Activated T-helper 1 cell treated with anti-CD3 and anti-CD28 coated beads, Interleukin-2, amount 50 U/mL, for 16 hours (primary cell): ENCODE measurements at places on chromosomes 6 and 20.

- DNase-seq: no peak
Observed at GRCh38 chr6:135465903-135466302, 31.6 kb downstream of the AHI1 start.

- DNase-seq: no peak
Observed at GRCh38 chr6:116697480-116697879, 16.5 kb downstream of the KPNA5 start.

- no peak for DNase-seq
Observed at GRCh38 chr6:51016489-51016888, 197.8 kb downstream of the TFAP2B start.

DNA sequence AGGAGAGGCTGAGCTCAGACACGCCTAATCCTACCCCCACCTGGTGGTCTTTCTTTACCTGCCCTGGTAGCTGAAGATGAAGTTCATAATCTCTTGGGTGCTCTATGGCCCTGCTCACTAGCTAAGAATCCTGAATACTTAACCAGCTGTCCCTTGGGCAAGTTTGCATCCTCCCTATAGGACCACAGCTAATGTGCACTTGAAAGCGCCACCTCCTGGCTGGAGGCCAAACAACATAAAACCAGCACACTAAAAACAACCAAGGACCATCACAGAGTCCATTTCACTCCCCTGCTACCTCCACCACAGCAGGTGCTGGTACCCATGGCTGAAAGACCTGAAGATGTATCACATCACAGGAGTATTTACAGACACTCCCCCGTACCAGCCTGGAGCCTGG is 155.5 kb upstream of the SLC24A3 start:
- no peak for DNase-seq

DNA sequence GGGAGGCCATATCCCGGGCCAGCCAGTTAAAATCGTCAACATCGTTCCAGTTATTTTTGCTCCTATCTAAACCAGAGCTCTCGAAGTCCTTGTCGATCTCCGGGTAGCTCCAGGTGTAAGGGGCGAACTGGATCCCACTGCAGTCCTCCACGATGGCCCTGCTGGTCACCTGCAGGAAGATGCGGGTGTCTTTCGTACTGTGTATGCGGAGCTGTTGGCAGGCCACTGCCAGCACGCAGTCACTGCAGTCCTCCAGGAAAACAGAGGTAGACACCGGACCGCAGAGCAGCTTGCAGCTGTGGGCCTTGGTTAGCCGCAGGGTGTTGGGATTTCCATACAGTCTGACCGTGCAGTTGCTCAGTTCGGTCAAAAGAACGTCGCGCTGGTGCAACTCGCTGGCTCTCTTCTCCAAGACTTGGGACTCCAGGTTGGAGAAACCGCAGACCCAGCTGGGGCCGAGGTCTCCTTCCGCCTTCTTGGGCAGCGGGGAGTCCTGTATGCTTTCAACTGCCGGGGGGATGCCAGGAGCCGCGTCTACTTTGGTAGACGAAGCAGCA is 742 bp downstream of the TBCC start:
- DNase-seq: no peak

GRCh38 chr6:13990796-13991195 is 66.0 kb downstream of the RNF182 start:
- no peak for DNase-seq

DNA sequence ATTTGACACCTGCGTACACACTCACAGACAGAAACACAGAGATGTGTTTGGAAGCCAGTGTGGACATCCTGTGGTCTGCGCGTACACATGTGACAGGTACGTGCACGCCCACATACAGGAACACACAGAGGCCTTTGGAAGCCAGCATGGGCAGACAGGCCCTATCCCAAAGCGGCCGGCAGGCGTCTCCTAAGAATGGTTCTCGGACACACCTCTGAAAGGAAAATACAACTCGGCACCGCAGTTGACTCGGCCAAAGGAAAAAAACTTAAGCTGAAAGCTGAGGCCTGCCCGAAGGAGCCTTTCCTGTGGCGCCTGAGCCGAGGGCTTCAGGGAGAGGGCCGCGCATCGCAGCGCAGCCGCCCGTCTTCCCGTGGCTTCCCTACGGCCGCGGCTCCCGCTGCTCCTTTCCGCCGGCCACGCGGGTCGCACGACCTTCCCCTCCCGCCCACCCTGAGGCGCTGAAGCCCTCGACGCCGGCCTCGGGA is 1.4 kb upstream of the CEP43 start:
- no peak for DNase-seq

DNA sequence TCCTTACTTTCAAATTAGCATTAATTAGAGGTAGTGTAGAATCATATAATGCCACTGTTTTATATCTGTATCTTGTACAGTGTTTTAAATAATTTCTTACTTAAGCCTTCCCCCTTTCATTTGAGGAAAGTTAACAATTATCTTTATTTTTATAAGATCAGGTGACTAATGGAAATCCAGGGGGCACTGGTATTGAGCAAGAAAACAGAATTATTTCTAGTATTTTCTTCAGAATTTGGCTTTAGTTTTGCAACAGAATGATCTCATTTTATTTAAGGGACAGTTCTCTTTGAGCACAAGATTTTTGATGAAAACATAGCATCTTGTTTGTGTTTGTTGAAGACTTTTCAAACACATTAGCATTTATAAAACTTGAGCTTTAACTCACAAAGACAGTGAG is 55.9 kb downstream of the RNF217 start:
- no peak for DNase-seq

DNA sequence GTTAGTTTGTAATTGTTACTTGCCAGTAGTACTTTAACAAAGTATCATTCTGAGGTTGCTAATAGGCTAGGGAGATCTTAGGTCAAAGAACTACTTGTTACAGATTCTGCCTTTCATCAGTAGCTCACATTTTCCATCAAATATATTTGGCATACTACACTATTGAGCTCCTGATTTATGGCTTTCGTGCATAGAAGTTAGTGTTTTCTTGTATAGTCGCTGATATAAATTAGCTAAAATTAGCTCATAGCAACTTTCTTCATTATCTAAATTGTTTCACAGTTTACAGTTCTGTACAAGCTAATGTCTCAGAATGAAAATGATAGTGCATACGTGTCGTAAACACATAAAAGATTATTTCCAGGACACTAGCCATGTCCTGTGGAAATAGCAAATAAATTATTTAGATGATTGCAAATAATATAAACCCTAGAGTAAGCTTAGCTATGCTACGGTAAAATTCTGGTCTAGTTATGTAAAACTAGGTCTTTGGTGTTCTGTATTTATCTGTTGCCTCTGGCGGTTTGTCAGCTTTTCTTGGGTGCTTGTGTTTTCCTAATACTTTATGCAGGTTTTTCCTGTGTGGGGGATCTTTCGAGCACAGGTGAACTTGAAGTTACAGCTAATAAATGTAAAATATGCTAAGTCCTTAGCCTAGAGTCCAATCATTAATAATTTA is 15.1 kb downstream of the PDE7B start:
- DNase-seq: no peak

DNA sequence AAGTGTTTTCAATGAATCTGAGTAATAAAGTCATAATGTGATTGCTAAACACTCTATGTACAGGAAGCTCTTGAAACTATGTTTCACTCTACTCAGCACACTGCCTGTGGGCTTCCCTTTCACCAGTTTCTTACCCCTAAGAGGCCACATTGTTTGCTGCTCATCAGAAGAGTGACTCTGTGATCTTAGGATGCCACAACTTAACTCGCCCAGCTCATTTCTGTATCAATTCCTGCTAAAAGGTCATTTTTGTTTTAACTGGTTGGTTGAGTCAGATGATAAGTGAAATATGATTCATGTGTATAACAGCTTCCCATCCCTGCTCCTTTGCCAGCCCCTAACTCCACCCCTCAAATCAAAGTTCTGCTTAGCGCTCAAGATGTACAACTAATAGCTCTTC is 9.8 kb upstream of the NDUFAF4 start:
- no peak for DNase-seq

- DNase-seq: no peak
Observed at GRCh38 chr6:144582939-144583613, 297.9 kb downstream of the UTRN start.

DNA sequence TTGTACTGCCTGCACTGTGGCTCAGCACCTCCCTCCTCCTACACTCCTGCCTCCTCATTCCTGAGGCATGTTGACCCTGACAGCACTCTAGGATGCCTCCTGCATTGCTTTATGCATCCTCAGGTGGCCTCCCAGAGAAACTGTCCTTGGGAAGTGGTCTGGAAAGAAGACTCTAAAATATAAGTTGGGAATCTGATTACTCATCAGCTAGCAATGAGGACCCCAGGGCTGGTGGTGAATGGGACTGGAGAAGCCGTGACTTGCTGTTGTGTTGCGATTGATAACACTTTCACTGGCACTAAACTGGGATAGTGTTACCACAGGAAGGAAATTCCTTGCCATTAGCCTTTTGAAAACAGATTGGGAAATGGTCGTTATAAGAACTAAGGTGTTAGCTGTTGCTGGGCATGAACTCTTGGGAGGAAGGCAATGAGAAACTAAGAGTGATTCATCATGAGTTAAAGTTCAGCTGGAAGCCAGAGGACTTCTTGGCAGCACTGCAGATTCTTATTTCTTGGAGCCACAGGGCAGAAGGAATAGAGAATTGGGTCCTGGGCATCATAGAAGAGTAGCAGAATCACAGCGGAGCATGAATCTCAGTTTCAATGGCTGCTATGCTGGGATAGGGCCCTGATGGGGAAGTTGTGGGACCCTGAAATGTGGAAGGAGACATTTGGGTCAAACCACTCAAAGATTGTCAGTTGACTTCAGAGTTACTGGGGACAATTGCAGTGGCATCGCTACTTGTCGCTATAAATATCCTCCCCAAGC is 10.1 kb upstream of the SIRPD start:
- no peak for DNase-seq

- no peak for DNase-seq
Observed at GRCh38 chr6:154721460-154721859, 11.8 kb upstream of the SCAF8 start.

DNA sequence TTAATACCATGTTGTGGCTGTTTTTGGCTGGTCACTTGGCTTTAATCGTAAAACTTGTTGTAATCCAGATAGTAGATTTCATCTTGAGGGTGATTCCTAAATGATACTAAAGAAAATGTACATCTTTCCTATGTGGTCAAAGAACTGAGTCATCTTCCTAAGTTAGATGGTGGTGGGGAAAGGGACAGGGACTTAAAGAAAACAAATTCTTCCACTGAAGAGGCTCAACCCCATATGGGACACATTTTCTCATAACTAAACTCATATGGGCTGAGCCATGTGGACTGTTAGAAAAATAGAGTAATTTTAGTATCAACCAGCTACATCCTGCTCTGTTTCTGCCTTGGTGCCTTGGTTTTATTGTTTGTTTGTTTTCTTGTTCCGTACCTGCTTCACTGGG is 155.8 kb downstream of the TSHZ2 start:
- DNase-seq: no peak

- DNase-seq: no peak
Observed at GRCh38 chr6:160882006-160882405, 109.6 kb upstream of the MAP3K4 start.

DNA sequence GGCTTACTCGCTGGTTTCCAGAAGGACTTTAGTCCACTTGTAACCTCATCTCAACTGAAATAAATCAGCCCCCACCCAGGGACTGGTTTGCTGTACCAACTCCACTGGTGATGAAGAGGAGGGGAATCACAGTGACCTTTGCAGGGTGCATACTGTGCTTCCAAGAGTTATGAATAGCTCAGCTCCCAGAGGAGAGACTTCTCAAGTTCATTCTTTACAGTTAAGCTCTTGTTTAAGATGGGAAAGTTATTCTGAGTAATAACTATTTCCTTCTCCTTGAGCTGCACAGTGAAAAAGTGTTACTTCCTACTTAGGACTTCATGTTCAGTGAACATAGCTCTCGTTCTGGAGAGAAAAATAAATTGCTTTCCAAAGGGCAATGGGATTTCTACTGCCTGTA is 166.5 kb upstream of the ECI2 start:
- DNase-seq: no peak

DNA sequence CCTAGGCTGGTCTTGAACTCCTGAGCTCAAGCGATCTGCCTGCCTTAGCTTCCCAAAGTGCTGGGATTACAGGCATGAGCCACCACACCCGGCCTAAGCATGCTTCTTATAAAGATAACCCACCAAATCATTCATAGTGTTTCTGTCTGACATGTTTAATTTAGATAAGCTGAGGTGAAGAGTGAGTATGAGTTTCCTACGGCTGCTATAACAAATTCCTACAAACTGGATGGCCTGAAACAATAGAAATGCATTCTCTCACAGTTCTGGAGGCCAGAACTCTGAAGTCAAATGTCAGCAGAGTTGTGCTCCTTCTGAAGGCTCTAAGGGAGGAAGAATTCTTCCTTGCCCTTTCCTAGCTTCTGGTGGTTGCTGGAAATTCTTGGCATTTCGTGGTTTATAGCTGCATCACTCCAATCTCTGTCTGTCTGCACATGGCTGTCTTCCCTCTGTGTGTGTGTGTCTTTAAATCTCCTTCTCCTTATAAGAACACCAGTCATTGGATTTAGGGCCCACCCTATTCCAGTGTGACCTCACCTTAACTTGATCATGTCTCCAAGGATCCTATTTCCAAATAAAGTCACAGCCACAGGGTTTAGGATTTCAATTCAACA is 29.9 kb downstream of the MAPK13 start:
- DNase-seq: no peak

DNA sequence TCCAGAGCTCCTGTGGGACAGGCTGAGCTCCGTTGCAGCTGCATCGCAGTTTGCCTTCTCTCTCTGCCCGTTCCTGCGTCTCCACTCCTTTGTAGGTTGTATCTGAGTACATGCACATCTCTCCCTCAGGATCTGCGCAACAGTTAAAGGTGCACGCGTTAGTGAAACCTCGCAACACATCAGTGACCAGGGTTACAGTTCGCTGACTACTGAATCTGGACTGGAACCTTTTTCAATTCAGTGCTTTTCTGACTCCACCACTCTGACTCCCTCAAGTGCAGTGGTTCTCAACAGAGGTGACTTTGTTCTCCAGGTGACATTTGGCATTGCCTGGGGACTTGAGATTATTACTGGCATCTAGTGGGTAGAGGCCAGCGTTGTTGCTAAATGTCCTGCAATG is 44.0 kb downstream of the UST start:
- no peak for DNase-seq

DNA sequence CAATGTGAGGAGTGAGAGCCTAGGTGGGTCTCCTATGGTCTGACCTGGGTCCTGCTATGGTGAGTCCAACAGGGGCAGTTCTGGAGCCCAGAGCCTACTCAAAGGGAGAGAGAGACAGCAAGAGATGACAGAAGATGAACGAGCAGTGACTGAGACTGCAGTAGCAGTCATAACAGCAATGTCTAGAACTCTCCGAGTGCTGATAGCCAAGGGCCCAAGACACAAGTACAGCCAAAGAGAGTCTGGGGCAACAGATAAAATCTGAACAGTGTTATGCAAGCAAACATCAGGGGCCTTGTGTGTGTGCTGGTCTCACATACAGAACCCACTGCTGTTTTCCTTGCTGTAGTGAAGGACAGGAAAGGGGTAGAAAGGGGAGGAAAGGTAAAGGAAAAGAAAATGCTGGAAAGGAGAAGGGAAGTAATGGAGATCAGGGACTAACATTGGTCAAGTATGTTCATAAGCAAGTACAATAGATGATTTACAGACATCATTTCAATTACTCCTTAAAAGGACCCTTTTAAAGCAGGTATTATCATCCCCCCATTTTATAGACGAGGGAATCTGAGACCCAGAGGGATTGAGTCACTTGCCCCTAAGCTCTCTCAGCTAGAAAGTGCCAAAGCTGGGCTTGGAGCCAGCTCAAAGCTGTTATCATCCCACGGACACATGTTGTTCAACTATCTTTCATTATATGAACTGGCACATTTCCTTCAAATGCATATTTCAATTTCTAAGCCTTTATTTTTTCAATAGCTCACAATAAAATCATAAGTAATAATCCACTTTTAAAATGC is 182.3 kb upstream of the RAB32 start:
- no peak for DNase-seq

GRCh38 chr20:3687655-3688054 is 5.8 kb upstream of the ADAM33 start:
- DNase-seq: no peak
